ENCODE measurements at places on chromosomes 2 and 18. TPM values are rescaled to one million over a fixed set of nuclear protein-coding genes. Genes with fewer than 3 reads are reported as not detected.

Gene HIBCH
- total RNA-seq, result 13.5 TPM

Gene DNAJC5G
- total RNA-seq, result not detected

Gene ANO7
- 0.64 TPM for total RNA-seq

DNA sequence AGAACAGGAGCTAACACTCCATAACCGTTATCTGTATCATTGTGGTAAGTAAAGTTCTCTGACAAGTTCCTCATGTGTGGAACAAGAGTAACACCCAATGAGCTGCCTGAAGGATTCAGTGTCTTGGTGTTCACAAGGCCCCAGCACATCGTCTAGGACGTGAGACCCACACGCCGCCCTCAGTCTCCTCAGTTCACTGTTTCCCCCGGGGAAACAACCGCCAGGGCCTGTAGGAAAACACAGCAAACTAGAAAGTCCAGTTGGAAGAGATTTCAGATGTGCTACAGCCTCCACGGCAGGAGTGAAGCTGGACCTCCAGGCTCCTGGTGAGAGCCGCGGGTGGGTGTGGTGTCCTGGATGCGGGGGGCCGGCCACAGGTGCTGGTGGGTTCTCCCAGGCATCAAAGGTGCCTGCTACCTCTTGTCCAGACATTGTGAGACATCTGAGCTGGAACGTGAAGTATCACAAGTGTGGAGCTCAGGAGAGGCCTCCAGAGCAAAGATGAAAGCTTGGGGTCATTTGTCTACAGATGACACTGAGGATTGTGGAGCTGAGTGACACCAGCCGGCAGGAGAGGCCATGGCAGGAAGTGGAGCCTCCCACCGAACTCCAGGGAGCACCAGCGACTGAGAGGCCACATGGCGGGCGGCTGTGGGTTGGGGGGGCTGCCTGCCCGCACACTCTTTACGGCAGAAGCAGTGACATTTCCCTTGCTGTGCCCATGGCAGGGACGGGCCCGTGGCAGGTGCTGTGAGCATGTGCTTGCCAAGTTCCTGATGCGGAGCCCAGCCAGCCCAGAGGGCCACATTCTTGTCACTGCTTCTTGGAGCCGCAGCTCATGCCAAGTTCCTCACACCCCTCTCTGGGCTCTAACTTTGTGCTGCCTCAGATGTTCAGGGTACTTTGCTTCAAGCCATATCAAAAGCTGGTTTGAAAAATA is 131.2 kb downstream of the TMEM18 start:
- DNase-seq, result no peak

DNA sequence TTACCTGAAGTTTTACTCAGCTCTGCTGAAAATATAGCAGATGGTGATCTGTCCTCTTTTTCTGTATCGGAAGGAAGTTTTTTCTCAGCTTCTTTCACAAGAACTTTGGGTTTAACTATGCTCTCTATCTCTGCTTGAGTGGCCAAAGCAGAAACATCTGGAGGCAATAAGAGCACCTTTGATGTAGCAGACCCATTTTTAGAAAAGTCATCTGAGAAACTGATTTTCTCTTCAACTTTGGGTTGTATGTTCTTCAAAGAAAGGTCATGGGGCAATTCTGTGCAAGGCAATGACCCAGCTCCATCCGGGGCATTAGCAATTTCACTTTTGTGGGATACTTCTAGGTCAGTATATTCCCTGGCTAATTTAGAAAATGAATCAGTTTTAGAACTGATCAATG is 25.2 kb downstream of the RTN4 start:
- DNase-seq, result no peak

DNA sequence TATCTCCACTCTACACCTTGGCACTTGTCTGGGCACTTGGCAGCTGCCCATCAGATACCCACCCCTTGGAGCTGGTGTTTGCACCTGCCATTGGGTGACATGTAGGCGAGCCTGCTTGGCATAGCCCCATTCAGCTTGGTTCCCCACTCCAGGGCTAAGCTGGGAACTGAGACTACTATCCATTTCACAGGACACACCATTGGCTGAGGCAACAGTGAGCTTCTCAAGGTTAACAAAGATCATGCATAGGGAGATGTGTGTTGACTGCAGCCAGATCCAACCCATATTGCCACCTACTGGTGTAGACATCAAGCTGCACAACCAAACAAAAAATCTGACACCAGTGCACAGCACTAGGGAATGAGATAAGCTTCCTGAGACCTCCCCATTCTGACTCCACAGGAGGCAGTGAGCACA is 1389.8 kb upstream of the TMEFF2 start:
- no peak for DNase-seq

GRCh38 chr2:68196120-68196716 is 38.5 kb downstream of the PNO1 start:
- peak; percentile 62 for DNase-seq

- DNase-seq, result no peak
Measured at GRCh38 chr2:123999681-124000080, 25.4 kb upstream of the CNTNAP5 start.

All from fibroblast of villous mesenchyme (primary cell).